Right atrium auricular region (tissue), 2 donors: ENCODE measurements at places on chromosomes 4 and X.

GRCh38 chr4:54543088-54543795 lies 114.5 kb upstream of the KIT start:
- DNase-seq = no peak

GRCh38 chr4:54940996-54941865 lies 184.2 kb downstream of the KDR start:
- DNase-seq = no peak

DNA sequence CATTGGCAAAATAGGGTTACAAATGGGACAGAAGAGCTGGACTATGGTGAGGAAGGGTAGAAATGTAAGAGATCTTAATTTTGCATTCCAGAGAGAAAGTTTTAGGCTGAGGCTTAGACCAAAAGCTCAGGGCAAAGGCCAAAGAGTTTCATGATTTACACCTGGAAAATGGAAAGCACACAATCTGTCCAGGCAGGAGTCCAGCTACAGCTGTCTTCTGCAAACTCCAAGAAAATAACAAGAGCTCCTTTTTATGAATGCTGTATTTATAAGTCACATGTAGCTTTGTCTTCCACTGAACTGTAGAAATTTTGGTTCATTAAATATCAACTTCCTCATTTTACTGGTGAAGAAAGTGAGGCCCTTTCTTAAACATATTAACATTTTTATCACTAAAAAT lies 288.0 kb upstream of the ATOH1 start:
- no peak for DNase-seq

DNA sequence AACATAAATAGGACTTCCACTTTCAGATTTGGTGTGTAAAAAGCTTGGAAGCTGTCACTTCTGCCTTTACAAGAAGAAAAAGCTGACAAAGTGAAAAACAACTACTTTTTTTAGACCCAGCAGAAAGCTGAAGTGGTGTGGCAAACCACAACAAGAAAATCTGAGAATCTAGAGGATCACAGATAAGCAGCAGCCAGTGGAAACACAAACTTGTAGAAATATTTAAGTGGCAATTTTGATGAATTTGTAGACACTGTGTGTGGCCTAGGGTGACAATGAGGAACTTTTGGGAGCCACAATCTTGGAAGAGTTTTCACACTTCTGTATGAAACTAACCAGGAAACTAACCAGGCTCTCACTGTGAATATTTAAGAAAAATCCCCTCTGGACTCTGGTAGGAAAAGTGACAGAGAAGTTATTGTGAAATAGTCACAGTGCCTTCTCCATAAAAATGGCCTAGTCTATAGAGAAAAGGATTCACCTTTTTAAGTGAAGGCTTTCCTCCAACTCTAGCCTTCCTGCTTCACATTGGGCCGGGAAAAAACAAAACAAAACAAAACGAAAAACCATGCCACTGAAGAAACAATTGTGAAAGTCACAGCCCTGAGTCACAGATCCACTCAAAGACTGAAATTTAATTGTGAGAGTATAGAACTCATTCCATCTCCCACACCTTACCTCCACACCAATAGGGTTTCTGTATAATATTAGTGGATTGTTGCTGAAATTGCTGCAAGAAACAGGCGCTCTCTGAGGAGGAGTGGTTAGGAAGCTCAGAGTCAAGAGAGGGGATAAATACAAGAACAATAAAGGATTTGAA lies 26.7 kb upstream of the GUCY1A1 start:
- DNase-seq = no peak

GRCh38 chrX:100098660-100099375 lies 311.3 kb downstream of the PCDH19 start:
- DNase-seq = no peak

DNA sequence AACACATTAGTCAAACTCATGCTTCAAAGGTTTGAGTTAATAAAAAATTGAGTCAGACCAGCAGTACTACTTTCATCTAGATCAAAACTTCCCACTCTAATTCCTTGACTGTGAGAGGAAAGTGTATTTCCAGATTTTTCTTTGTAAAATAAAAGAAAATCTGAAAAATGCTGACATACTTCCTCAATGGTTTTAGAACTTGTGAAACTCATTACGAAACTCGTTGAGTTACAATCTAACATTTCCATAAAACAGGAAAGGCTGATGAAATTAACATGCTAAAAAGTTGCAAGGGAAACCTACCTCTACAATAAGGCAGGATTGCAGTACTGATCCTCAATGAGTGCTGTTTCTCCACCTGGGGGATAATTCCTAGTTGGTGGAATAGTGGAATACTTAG lies 217.8 kb upstream of the HCCS start:
- DNase-seq = no peak

- DNase-seq = no peak
Observed at GRCh38 chrX:136130931-136131833, 16.2 kb upstream of the FHL1 start.

GRCh38 chr4:157104541-157104940 lies 28.6 kb downstream of the GLRB start:
- DNase-seq = no peak

- no peak for DNase-seq
Observed at GRCh38 chr4:184688447-184688846, 38.9 kb downstream of the PRIMPOL start.

GRCh38 chr4:6542951-6543350 lies 32.0 kb upstream of the MAN2B2 start:
- DNase-seq = no peak

- no peak for DNase-seq
Observed at GRCh38 chrX:149699761-149700160, 12.1 kb upstream of the MAGEA11 start.

DNA sequence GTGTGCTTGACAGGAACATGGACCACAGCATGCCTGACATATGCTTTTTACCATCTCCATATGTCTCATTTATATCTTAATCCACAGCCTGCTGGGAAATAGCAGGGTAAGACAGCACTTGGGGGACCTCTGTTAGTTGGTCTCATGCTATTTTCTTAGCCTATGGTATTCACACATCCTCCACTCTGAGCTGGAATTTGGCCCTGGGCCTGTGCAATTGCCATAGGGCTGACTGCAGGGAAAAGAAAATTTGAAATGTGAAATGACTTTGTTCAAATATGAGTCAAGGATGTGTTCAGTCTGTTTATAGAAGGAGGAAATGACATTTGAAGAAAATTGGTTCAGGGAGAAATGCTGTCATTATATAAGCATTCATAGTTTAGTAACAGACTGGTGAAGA lies 9.6 kb upstream of the MAP7D3 start:
- no peak for DNase-seq

DNA sequence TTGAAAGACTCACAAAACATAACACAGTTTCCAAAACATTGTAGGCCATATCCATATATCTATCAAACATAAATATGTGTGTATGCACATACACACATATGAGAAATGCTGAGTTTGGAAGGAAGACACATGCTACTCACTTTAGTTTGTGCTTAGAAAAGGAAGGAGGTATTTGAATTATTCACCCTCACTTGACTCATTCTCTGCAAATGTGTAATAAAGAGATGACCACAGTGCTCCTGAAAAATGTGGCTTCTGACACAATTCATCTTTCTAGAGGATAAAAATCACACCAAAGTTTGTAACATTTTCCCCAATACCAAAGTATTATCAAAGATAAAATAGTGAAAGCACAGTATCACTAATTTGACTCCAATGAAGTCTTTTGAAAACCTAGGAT lies 950.1 kb downstream of the FAT4 start:
- no peak for DNase-seq

DNA sequence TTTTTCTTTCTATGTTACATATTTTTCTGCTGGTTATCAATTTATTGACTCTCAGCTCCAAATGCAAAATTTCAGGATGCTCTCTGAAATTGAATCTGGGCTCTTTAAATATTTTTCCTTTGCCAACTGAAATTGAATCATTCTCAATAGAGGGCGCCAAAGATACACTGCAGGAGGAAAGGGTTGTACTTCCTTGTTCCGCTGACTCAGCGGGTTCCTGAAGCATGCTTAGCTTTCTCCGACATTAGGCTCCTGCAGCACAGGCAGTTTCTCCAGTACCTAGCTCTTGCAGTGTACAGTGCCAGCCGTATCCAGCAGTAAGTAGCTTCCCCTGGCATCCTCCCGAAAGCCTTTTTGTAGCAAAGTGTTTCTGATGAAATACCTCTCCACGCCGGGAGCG lies 28.8 kb upstream of the CFAP47 start:
- DNase-seq = no peak

GRCh38 chrX:110258552-110258951 lies 59.3 kb downstream of the AMMECR1 start:
- DNase-seq = no peak
